Muscle of leg (tissue), 16 donors: ENCODE measurements at places on chromosomes 6 and 20. TPM values are rescaled to one million over a fixed set of nuclear protein-coding genes. Genes with fewer than 3 reads are reported as not detected.

DNA sequence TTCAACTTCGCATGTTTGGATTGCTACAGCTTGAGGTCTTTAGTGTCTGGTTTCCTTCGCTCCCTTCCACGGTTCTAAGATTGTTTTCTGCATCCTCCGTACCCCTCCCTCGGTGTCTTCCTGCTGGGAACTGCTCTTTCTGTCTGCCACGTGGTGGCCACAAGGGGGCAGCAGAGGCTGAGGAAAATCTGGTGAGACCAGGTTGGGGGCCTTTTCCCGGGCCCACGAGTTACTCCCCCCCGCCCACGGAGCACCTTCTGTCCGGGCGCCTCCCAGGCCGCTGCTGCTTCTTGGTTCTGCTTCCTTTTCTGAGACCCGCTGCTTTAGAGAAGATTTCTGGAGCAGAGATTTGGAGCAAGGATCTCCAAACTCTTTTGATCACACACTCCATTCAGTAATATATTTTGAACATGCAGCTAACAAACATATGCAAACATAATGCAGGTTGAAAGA is 21.1 kb upstream of the NOTCH4 start:
- H3K4me1 ChIP-seq, result peaks cover 16% of the 10 kb centered on the region
- H3K4me3 ChIP-seq, result no peak overlapping the region
- no peaks in the 10 kb centered on the region for H3K36me3 ChIP-seq
- DNase-seq, result peak; percentile 93

DNA sequence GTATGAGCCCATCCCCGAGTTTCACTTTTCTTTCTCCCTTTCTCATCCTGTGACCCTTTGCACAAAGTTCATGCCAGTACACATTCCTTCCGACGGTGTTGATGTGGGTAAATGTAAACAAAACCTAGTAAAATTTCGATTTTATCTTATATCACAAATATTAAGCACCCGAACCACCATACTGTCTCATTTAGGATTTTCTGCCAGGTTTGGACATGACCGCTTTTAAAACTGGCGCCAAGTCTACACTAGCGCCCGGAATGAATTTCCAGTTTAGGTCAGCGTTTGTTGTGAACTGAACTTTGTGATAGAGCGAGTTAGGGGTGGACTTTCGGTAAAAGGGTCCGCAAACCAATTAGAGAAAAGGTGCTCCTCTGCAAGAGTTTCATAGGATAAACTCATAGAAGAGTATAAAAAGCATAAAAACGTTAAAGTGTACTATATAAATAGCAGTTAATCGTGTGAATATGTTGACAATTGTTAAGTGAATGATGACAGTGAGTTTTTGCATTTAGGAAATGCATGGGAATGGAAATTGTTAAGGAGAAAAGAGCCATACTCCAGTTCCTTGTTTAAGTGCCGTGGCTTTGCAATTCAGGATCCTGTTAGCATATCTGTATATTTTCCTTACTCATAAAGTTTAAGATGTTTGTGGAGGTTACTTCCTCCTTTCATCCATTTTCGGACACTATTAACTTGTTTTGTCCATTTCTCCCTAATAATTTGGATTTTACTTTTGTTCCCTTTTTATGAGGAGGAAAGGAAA is 937 bp downstream of the AKAP7 start:
- peak; percentile 85 for DNase-seq
- no peaks in the 10 kb centered on the region for H3K27me3 ChIP-seq

DNA sequence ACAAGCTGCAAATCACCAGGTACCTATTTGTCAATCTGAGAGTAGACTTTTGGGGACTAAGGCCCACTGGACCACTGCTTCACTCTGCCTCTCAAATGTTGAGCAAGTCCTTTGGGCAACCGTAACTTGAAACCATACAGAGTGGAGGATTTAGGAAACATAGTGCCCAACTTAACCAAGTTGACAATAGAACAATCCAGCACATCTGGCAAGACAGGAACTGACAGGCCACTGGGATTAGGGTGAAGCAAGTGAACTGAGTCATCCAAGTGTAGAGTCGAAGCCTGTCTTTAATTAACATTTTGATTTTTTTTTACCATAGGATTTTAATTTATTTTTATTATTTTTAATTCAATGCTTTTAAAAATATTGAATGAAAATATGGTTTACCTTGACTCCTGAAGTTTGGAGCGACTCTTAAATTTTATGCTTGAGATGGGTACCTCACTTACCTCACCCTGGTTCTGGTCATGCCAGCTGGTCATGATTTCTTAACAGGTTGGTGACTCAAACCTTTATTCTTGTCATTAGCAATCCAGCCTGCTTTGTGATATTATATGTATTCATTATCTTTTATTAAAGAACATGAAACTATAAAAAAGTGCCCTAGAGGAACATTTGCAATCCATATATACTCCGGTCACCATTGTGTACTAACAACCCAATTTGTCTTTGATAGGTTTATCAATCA is 312.1 kb upstream of the DEFB112 start:
- no peak for DNase-seq
- H3K4me3 ChIP-seq, result no peak overlapping the region
- no peak overlapping the region for H3K27ac ChIP-seq
- H3K4me1 ChIP-seq, result no peaks in the 10 kb centered on the region

DNA sequence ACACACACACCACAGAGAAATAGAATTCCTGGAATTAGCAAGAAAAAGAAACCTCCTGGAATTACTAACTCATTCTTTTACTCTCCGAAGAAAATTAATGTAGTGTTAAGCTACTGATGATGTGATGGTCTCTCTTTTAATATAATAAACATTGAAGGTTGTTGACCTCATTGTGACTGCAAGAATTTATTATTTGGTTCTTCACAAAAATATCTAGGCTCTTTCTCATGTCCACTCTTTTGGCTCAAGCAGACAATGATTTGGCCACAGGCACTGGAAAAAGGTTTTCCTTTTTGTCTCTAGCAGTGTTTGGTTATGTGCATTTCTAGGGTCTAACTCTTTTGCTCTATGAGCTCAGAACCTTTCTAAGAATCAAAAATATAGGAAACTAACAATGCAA is 811.9 kb downstream of the TENT5A start:
- no peaks in the 10 kb centered on the region for H3K4me1 ChIP-seq
- H3K27me3 ChIP-seq, result no peaks in the 10 kb centered on the region
- H3K27ac ChIP-seq, result peak overlapping the region; percentile 48
- H3K36me3 ChIP-seq, result no peaks in the 10 kb centered on the region

Gene VGLL2
- 111 TPM for polyA plus RNA-seq

DNA sequence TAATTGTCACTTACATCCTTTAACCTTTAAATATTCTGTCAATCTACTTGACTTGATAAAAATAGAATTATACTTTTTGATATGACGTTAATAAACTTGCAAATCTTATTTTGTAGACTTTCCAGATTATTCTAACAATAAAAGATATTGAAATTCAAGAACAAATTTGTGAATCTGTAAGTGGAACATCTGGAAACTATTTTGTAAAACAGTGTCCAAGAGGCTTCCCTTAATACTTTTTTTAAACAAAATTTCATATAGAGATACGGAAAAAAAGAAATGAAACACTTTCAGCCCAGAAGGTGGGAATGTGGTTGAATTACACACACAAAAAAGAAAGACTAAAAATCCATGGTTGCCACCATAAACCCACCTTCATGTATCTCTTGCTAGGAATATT is 174.4 kb downstream of the COL19A1 start:
- no peak overlapping the region for H3K27ac ChIP-seq
- H3K4me1 ChIP-seq, result no peaks in the 10 kb centered on the region
- DNase-seq, result peak; percentile 83
- no peaks in the 10 kb centered on the region for H3K27me3 ChIP-seq
- no peaks in the 10 kb centered on the region for H3K36me3 ChIP-seq

DNA sequence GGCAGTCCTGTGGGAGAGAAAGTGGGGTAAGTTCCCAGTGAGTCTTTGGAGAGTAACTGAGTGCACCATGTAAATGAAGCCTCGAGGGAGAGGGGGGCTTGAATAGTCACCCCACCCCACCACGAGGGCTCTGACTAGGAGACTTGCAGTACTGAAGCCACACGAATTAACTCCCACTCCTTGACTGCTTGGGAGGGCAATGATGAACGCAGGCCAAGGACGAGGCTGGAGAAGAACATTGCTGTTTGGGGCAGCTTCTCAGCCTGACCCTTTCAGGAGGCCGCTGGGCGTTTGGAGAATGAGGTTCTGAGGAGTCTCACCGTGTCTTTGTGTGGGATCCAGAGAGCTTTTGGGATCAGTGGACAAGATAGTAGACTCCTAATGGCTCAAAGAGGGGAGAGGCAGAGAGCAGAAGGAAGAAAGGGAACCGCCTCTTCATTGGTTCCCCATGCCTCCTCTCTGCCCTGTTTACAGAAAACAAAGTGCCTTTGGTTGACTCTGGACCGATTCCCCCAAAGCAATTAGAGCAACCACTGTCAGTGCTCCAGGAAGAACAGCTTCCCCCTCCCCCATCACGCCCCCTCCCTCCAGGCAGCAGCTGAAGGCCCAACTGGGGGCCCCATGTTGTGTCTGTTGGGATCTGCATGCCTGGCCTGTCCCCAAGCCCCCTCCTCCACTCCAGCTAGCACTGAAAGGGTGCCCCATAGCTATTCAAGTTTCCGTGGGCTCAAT is 41.7 kb upstream of the CDKN1A start:
- no peak overlapping the region for H3K27ac ChIP-seq
- no peak overlapping the region for H3K4me3 ChIP-seq
- H3K36me3 ChIP-seq, result no peaks in the 10 kb centered on the region
- H3K4me1 ChIP-seq, result peaks cover 30% of the 10 kb centered on the region
- DNase-seq, result no peak
- H3K27me3 ChIP-seq, result no peaks in the 10 kb centered on the region

Gene FAM135A
- 19.7 TPM for polyA plus RNA-seq

DNA sequence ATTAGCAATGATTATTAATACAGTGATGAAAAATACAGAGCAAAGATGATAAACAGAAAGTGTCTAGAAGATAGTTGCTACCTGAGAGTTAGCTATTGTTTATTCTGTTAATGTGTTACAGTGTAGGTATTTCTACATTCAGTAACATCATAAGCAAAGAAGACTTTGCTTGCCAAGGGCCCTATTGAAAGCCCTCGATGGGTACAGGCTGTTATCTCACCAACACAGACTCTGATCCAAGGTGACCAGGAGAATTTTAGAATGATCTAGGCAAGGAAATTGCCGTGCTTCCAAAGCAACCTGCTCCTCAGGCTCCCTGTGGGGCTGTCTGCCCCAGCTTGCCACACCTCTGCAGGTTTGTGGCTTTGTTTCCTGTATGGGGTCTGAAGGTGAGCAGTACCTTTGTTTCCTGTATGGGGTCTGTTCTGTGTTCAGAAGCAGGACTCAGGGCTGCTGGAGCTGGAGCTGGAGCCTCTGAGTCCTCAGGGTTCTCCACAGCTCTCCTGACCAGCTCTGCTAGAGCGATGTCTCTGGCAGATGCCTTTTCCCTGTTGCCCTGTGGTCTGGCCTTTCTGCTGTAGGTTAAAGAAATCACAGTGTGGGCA is 32.5 kb downstream of the PHACTR3 start:
- no peaks in the 10 kb centered on the region for H3K36me3 ChIP-seq
- H3K4me1 ChIP-seq, result peaks cover 6% of the 10 kb centered on the region
- DNase-seq, result no peak
- H3K27me3 ChIP-seq, result peaks cover 4% of the 10 kb centered on the region
- no peak overlapping the region for H3K4me3 ChIP-seq

- no peaks in the 10 kb centered on the region for H3K36me3 ChIP-seq
- peaks cover 50% of the 10 kb centered on the region for H3K27me3 ChIP-seq
- no peak overlapping the region for H3K4me3 ChIP-seq
- H3K4me1 ChIP-seq, result peaks cover 5% of the 10 kb centered on the region
- no peak for DNase-seq
These were observed 8.2 kb downstream of the KCNQ2 start for GRCh38 chr20:63464289-63464635.

DNA sequence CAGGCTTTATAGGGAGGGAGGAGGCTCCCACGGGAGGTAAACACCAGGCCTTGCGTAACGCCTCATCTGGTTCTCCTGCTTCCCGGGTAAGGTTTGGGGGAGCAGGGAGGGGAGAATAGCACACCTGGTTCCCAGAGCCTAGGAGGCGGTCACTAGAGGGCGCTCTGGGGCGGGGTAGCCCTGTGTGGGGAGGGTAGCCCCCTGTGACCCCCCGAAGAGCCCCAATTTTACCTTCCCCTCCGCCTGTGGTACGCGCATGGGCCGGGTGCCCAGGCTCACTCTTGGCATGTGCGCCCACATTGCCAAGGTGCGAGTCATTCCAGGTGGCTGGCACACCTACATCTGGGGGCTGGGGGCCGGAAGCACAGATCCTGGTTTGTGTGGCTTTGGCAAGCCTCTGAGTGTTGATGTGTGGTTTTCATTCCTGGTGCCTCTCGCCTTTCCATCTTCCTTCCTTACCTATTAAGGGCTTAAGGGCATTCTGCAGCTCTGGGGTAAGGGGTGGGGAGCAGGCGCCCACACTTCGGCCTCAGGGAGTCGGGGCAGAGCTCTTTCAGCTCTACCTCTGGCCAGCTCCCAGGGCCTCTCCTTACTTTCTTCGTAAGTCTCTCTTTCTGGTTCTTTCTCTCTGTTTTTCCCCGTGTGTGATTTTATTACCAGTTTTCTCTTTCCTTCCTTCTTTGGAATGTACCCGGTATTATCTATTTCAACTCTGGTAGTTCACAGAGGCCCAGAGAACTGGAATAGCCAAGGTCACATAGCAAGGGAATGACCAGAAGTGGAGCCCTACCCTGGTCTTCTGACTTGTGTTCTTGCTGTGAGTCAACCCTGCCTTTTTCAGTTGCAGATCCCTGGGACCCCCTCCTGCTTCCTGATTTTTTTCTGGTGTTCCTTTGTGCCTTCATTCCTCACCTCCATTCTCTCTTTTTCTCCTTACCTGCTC is 492 bp upstream of the RNF39 start:
- no peaks in the 10 kb centered on the region for H3K36me3 ChIP-seq
- no peak overlapping the region for H3K27ac ChIP-seq
- peaks cover 24% of the 10 kb centered on the region for H3K4me1 ChIP-seq
- DNase-seq, result no peak
- H3K4me3 ChIP-seq, result no peak overlapping the region

DNA sequence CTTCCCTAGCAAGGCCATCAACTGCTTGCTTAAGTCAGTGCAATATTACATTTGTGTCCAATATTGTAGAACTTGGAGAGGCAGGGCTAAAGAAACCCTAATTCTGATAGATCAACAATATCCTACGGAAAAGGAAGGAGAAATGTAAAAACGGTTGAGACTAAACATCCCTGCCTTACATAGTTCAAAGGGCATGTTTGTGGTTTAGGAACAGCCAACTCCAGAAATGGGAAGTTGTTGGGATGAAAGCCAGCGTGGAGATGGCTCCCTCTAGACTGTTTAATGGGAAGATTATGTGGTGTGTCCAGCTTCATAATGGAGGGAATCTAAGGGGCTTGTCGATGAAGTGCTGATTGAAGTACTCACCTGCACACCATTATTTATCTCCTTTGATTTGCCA is 145.3 kb upstream of the TENT5A start:
- no peak overlapping the region for H3K4me3 ChIP-seq
- H3K27me3 ChIP-seq, result no peaks in the 10 kb centered on the region
- H3K4me1 ChIP-seq, result peaks cover 9% of the 10 kb centered on the region

- no peaks in the 10 kb centered on the region for H3K4me1 ChIP-seq
- DNase-seq, result peak; percentile 5
- no peaks in the 10 kb centered on the region for H3K36me3 ChIP-seq
- no peak overlapping the region for H3K27ac ChIP-seq
- no peak overlapping the region for H3K4me3 ChIP-seq
These were observed 85.9 kb downstream of the PXDC1 start for GRCh38 chr6:3665608-3666007.

Gene KHDC1L
- polyA plus RNA-seq, result 0.32 TPM

GRCh38 chr20:45117581-45117980 is 2.6 kb upstream of the WFDC5 start:
- H3K36me3 ChIP-seq, result no peaks in the 10 kb centered on the region
- DNase-seq, result no peak
- peaks cover 15% of the 10 kb centered on the region for H3K27me3 ChIP-seq

- no peak overlapping the region for H3K27ac ChIP-seq
- DNase-seq, result no peak
- H3K36me3 ChIP-seq, result peaks cover 24% of the 10 kb centered on the region
- no peaks in the 10 kb centered on the region for H3K27me3 ChIP-seq
These were observed 20.8 kb downstream of the MOCS1 start for GRCh38 chr6:39913391-39913916.
